ENCODE measurements at places on chromosomes 5 and 9.

DNA sequence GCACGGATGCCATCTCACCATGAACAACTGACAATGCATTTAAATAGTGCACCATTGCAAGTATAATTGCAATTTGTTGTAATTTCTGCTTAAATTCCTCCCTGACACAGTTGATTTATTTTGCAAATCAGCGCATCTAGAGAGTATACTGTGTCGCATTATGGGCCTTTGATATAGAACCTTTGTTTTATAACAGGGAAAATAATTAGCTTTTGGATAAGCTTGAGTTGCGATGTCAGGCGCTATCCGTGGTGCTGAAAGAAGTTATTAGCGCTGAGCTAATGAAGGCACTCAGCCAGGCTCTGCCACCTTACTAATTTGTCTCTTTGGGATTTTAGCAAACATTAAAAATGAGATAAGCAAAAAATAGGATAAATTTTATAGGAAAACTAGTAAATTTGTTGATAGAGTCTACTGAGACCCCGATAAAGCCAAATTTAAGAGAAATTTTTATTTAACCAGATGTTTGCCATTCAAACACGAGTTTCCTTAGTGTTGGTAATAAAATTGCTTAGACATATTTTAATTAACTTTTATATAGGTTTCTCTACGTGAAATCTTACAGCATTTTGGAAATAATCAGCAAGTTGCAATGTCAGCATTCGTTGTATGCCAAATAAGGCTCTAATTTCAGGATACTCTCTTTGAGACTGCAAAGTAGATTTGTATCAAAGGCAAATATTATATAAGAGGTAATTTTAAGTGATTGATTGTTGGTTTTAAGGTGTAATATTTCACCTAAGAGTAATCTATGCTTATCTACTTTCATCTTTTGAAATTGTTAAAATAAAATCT is 355.5 kb downstream of the TLR4 start:
- no peak for DNase-seq
- H3K36me3 ChIP-seq, result no peaks in the 10 kb centered on the region
- H3K27ac ChIP-seq, result no peak overlapping the region
- H3K4me3 ChIP-seq, result no peak overlapping the region
- no peaks in the 10 kb centered on the region for H3K4me1 ChIP-seq

- no peaks in the 10 kb centered on the region for H3K4me1 ChIP-seq
- H3K36me3 ChIP-seq, result no peaks in the 10 kb centered on the region
- H3K27ac ChIP-seq, result no peak overlapping the region
- no peak for DNase-seq
These were observed 94.2 kb upstream of the S1PR3 start for GRCh38 chr9:88897081-88897480.

DNA sequence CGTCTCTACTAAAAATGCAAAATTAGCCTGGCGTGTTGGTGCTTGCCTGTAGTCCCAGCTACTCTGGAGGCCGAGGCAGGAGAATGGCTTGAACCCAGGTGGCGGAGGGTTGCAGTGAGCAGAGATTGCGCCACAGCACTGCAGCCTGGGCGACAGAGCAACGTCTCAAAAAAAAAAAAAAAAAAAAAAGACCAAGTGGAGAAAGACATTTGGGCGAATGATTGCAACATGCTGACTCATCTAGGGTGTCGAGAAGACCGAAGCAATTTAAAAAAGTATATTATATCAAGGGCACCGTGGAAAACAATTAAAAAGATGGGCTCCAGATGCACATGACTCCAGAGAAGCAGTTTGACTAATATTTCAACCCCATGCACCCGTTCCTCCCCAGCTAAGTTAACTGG is 9.2 kb downstream of the KLF4 start:
- H3K4me3 ChIP-seq, result no peak overlapping the region
- no peak for DNase-seq
- no peaks in the 10 kb centered on the region for H3K27me3 ChIP-seq
- no peaks in the 10 kb centered on the region for H3K36me3 ChIP-seq

DNA sequence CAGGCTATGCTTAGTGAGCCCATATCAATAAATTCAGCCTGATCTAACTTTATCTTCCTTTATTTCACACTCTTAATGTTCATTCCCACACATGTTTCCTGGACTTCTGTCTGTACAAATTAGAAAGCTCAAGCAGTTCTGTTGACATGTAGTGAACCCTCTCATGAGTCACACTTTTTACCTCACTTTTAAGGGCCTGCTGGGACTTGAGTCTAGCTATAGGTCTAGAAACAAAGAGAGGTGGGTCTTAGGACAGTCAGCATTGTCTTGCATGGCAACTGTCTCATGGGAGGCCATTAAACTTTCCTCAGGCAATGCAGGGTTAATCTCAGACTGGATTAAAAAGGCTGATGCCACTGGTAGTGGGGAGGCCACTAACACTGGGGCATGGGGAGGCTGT is 8.6 kb upstream of the CCNH start:
- H3K27me3 ChIP-seq, result no peaks in the 10 kb centered on the region
- no peak overlapping the region for H3K27ac ChIP-seq
- no peaks in the 10 kb centered on the region for H3K36me3 ChIP-seq
- DNase-seq, result no peak

GRCh38 chr9:70924380-70924779 is 197.0 kb downstream of the TRPM3 start:
- H3K36me3 ChIP-seq, result no peaks in the 10 kb centered on the region
- no peak overlapping the region for H3K27ac ChIP-seq
- no peak for DNase-seq
- H3K4me1 ChIP-seq, result no peaks in the 10 kb centered on the region
- no peak overlapping the region for H3K4me3 ChIP-seq

DNA sequence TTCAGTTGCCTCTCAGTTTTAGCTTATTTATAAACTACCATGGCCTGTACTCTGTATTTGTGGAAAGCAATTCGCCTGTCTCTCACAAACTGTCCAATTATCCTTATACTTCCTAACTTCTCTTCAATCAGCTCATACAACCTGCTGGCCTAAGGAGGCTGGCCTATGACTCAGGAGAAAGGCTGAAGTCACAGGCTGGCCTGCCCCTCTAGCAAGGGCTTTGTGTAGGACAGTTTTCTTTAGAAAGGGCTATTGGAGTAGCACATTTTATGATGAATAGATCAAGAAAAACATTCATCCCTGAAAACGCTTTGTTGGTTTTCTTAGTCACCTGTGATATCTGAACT is 988.7 kb upstream of the ARRDC3 start:
- no peak for DNase-seq
- H3K36me3 ChIP-seq, result no peaks in the 10 kb centered on the region
- H3K27ac ChIP-seq, result no peak overlapping the region
- no peaks in the 10 kb centered on the region for H3K27me3 ChIP-seq
- H3K4me1 ChIP-seq, result no peaks in the 10 kb centered on the region

DNA sequence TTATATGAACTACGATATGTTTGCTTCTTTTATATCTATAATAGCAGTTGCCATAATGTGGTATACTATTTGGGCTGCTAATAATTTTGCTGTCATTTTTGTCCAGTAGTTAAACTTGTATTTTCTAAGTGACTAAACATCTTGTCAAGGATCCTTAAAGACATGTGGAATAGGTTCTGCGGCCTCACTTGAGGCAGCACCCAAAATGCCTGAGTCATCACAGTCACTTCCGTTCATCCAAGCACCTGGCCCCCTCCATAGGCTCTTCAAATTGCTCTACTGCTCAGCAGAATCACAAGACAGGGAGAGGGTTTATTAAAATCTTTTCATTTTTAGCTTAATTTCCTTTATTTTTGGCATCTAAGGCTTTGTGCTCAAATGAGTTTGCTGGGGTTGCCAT is 259.1 kb downstream of the AOPEP start:
- H3K4me1 ChIP-seq, result no peaks in the 10 kb centered on the region
- no peaks in the 10 kb centered on the region for H3K27me3 ChIP-seq
- DNase-seq, result no peak
- no peaks in the 10 kb centered on the region for H3K36me3 ChIP-seq

GRCh38 chr9:126119731-126120130 is 206.9 kb upstream of the MVB12B start:
- no peak overlapping the region for H3K4me3 ChIP-seq
- H3K27ac ChIP-seq, result no peak overlapping the region
- no peaks in the 10 kb centered on the region for H3K4me1 ChIP-seq
- H3K36me3 ChIP-seq, result no peaks in the 10 kb centered on the region
- DNase-seq, result no peak

- H3K27me3 ChIP-seq, result no peaks in the 10 kb centered on the region
- H3K4me3 ChIP-seq, result no peak overlapping the region
These were observed 151.6 kb downstream of the SLIT3 start for GRCh38 chr5:169149317-169149716.

DNA sequence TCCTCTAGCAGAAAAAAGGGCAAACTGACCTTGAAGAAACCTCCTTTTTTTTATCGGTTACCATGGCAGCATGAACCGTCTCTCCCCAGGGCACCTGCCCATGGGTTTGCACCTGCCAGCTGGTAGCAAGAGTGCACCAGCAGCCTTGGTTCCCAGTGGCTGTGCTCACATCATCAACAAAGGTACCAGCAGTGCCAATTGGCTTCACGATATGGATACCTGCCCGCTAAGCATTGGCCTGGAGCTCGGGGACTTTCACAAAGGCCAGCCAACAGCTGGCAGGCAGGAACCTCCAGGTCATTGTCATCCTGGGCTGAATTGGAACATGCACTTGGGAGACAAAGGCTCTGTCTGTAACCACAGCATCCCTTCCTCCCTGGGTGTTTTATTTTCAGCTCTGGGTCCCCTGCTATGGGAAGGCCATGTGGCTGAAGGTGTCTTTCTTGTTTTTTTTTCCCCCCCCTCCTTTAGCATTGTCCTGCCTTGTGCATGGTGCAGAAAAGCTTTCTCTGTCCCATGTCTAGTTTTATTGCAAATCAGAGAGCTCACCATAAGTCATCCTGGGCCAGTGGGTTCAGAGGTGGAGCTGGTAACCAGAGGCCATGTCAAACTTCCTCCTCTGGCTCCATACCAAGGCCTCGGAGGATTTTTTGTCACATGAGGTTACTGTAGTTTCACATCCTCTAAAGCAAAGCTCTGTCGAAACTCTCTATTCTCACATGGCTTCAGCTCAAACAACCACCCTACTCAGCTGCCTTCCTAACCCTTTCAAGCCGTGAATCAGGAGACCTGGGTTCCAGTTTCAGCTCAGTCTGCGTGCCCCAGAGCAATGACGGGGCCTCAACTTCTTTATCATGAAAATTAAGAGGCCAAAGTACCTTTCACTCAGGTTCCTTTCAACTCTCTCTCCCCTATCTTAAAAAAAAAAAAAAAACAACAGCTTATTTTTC is 145.5 kb upstream of the MAP3K1 start:
- H3K27ac ChIP-seq, result peak overlapping the region; percentile 36
- H3K36me3 ChIP-seq, result no peaks in the 10 kb centered on the region
- no peak for DNase-seq
- H3K27me3 ChIP-seq, result no peaks in the 10 kb centered on the region
- H3K4me1 ChIP-seq, result peaks cover 28% of the 10 kb centered on the region
